NCI-H1436 (cell line): ENCODE measurements at places on chromosomes 12 and 14.
A peak's percentile ranks its signal among the peaks of the same experiment; 100 is the strongest.

- DNase-seq: no peak
Observed at GRCh38 chr12:55037351-55037987, 17.7 kb downstream of the NEUROD4 start.

- no peak for DNase-seq
Observed at GRCh38 chr14:93723001-93723400, 65.3 kb downstream of the PRIMA1 start.

GRCh38 chr14:44701563-44702263 lies 194.6 kb upstream of the FSCB start:
- DNase-seq: no peak

DNA sequence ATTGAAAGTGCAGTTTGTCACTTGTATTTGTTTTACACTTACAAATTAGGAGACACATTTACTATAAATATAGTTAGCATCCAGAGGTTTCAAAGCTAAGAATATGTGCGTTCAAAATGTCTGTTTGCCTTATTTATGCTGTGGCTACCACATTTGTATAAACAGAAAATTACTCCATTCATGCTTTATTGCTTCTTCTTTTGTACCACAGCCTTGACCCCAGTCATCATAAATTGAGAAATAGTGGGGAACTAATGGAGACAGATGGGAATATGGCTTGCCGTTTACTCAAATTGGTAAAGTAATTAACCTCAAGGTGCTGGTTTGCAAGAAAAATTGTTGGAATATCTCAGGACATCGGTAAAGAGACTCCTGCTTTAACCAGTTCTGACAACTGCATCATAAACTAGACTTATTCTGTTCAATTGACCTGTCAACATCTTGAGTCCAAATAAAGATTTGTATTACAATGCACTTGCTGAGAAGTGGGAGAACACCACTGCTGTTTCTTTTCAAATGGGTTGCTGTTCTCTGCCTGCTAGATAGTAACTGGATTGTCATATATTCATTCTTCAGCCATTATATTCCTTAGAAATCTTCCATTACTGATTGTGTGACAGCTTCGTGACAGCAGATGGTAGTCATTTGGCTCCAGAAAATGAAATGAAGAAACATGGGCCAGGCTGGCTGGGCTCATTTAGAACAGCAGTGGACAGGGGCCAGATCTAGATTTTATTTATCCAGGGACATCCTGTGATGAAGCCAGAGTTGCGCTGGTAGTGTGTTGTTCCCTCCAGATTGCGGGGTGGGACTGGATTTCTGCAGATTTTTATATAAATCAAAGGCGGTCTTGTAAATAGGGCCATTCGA lies 354.4 kb downstream of the EGLN3 start:
- no peak for DNase-seq

- no peak for DNase-seq
Observed at GRCh38 chr14:69332782-69333395, 65.2 kb downstream of the ERH start.

DNA sequence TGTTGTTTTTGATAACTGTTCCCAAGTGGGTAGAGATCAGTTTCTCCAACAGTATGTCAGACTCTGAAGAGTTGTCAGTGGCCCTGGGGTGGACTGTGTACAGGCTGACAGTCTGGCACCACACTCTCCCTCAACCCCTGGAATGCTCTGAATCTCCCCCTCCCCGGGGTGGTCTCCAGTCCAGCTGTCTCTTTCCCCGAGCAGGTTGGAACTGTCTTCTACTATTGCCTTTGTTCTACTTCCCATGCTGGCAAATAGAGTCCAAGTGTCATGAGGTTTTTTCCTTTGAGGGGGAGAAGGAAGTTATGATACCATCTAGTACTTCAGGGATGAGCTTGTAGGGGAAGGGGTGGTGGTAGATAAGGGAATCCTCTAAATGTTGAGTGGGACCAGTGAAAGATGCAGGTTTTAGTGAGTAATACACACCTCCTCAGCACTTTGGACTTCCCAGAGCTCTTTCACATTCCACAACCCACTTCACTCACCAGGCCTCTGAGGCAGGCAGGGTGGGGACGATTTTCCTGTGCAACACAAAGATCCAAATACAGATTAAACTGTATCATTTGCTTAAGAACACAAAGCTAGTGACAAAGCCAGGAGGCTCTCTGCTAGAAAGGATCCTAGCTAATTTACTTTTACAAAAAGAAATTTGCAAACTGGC lies 170.7 kb upstream of the GZMB start:
- no peak for DNase-seq

DNA sequence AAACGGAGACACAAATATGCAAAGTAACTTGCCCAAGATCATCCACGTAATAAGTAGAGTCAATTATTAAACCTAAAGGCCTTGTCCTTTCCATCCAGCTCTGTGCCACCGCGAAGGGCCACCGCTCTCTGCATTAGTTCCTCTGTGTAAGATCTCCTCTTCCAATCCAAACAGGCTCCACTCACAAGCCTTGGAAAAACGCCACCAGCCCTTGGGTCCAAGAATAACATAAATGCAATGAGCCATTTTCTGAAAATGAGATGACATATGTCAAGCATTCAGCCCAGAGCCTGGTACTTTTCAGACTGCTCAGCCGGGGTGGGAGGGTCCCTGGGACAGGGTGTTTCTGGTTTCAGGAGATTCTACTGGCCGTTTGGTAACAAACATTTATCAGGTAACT lies 30.0 kb downstream of the DGLUCY start:
- no peak for DNase-seq

DNA sequence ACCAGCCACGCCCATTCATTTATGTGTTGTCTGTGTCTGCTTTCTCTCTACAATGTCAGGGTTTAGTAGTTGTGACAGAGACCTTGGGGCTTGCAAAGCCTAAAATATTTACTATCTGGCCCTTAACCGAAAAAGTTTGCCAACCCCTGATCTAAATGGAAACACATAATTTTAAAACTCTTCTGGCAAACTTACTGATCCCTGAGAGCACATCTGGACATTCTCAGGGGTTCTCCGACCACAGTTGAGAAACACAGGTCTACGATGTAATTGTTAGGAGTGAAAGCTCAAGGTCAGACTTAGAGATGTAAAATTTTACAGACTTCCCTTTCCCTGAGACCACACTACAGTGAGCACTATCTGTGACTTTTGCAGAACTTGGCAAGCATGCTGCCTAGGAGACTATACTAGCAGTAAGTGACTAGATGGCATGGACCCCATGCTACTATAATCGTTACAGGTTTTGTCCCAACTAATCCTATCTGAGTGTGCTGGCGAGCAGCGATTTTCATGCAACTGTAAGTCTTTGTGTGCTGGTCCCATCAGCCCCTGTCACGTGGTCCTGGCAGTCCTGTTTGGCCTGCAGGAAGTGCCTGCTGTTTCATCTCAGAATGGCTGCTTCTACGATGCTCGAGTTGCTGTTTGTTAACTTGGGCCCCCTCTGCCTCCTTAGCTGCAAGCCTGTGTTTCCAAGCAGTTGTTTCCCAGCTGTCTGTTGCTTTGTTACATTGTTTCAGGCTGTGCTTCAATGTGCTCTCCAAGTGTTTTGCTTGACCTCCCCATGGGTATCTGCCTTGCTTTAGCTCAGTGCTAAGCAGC lies 21.6 kb downstream of the TMTC2 start:
- no peak for DNase-seq

DNA sequence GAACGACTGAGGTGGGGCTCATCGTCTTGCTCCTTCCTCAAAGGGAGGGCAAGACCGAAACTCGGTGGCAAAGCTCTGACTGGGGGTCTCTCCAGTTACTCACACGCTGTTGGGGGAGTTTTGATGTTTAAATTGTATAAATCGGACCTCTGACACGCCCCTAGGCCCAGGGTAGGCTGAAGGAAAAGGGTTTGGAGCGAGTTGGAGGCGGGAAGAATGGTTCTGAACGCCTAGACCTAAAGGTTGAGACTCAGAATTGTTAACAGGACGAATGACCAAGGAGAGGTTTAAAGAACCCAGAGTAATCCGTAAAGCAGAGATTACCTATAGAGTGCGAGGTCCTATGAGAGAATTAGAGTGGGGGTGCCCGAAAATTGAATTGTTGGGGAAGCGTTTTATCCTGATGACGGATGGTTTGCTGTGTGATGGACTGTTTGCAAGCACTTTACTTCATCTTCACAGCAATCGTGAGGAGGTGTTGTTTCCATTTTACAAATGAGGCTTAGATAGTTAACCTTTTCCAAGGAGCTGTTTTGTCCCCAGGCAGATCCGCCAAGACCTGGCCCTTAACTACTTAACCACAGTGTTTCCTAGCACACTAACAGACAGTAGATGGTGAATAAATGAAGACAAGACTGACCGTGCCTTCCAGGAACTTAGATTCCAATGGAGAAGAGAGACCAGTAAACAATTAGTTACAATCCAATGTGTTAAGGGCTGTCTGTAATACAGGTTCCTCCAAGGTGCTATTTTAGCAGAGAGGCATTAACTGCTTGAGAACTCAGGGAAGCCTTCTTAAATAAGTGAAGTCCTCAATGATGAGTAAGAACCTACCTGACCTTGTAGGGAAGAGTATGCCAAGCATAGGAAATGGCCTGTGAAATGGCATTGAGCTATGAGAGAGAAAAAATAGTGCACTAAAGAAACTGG lies 929 bp upstream of the UBE2N start:
- DNase-seq: no peak

- no peak for DNase-seq
Observed at GRCh38 chr14:65080960-65081747, 21.2 kb downstream of the MAX start.

GRCh38 chr12:104412681-104413080 lies 44.1 kb upstream of the CHST11 start:
- no peak for DNase-seq

- DNase-seq: no peak
Observed at GRCh38 chr14:25887251-25887878, 710.5 kb downstream of the NOVA1 start.

DNA sequence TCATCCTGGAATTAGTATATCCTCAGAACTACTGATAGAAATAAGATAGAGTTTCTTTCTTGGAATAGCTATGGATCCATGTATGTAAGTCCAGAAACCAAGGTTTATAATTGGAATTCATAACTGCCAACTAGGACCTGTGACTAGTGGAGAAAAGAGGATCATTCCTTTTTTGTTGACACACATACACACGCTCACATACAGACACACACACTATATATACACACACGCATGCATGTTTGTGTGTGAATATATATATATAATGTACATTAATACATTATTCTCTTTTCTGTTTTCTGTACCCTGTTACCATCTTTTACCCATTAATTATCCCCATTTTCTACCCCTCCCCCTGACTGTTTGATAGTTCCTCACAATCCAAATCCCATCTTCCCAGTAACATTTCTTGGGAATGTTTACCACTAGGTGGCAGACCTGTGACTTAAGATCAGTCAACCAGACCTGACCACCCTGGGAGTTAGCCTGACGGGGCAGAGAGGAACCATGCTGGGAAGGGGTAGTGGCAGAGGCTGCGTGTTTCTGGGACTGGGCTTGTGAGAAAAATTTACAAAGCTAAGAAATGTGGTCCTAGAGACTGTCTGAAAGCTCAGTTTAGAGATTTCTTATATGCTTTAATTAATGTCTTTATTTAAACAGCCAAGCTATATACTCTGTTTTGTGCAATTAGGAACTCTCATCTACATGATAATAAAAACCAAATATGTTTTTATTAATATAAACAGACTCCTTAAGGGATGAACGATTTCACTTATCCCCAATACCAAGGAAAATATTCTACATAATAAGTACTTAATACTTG lies 308.0 kb downstream of the PPFIA2 start:
- peak; percentile 3 for DNase-seq

- no peak for DNase-seq
Observed at GRCh38 chr12:106035421-106035820, 103.3 kb downstream of the NUAK1 start.

DNA sequence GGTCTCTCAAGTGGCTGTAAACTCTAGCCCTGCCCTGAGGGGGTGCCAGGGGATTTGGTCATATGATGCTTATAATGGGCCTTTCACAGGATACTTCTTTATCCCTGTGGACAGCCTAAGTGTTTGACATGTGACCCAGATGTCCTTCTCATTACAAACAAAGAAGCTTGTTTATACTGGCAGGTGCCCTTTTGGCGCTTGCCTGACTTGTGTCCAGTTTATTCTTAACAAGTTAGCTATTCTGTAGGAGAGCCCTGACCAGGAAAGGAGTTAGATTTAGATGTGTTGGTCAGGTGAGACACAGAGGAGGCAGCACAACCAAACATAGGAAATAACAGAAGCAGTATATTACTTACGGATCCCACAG lies 51.9 kb downstream of the CCDC91 start:
- DNase-seq: no peak

- DNase-seq: peak; percentile 61
Observed at GRCh38 chr12:111598637-111599452, at the start of gene ATXN2. ATXN2 (minus strand) TSS chr12:111599315; CDS start chr12:111599034, 281 bp downstream.

GRCh38 chr14:26938054-26938453 lies 340.2 kb upstream of the NOVA1 start:
- no peak for DNase-seq

DNA sequence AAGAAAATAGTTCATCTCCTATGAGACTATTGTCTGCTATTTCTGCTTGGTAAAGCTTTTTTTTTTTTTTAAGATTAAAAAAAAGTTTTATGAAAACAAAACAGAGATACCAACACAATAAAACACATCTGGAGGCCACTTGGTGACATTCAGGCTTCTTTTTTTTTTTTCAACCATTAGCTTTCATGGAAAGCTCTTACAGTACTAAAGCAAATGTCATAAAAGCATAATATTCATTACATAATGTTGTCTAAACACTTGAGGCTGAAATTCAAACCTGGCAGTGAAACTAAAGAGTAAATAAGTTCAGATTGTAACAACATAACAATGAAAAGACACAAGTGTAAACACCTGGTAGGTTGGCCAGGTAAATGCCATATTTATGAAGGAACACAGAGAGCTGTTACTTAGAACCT lies 14.7 kb downstream of the PRICKLE1 start:
- peak; percentile 8 for DNase-seq
